ENCODE measurements at places on chromosomes 12 and 14.

DNA sequence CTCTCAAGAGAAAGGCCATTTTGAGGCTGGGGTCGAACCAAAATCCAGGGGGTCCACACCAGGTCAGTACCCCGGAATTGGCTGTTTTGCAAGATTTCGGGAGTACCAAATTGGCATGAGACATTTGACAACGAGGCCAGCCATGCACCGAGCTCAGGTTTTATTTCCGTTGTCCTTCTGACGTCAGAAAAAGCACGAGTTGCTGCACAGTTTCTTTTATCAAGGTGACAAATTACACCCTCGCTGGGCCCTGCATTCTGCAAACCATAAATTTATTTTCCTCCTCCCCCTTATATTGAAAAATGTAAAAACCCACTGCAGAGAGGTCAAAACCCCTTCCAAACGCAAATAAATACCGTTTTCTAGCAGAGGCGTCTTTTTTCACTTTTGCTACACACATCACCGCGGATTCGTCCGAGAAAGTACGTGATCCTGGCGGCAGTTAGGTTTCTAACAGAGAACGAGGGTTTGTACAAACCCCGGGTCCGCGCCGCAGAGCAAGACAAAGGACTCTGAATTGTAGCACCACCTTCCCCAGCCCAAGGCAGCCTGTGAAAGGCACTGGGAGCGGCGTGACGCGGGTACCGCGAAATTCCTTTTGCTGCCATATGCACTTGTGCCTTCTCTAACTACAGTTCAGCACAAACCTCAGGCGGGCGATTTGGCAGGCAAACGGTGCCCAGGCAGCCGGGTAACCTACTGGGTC lies 1.8 kb downstream of the SLC38A1 start:
- DNase-seq: peak; percentile 56

DNA sequence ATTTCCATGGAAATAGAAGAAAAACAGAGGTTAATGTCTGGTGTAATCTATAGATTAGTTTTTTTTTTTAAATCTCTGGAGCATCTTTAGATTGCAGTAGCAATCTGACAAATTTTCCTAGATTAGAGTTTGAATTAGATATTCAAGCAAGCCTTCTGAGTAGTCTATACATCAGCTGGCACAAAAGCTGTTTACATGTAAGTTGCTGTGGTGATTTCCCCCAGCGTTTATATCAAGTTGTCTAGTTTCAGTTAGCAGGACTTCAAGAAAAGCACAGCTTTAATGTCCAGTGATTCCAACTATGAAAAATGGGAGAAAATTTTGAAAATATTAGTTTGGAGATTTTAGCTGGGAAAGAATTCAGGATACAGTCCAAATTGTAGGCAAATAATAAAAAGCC lies 605.0 kb upstream of the USP15 start:
- DNase-seq: no peak

GRCh38 chr12:32519047-32519446 lies 119.7 kb downstream of the FGD4 start:
- no peak for DNase-seq

DNA sequence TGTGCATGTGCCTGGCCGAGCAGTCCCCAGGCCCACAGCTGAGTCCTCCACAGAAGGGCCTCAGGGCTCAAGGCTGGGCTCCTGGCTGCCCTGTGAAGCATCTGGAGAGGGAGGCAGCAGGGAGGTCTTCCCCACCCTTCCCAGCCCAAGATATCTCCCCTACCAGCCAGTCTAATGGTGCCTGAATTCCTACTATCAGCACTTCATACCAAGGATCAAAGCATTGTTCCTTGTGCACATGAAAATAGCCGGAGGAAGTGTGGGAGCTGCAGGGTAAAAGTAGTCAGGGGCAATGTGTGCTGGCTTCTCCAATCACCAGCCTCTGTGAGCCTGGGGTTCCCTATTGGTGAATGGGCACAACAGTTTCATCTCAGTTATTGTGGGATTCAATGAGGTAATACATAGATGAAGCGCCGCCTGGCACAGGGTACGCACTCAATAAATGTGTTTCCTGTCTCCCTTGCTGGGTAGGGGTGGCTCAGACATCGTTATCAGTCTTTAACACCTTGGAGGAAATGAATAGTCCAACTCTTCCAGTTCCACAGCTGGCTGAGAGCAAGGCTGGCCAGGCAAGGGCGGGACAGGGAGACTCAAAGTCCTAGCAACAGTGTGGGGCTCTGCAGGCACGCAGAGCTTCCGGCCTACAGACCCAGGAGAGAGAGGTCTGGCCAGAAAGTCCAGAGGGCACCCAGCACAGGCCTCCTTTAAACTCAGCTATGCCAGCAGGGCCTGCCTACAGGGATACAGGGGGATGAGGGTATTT lies 39.1 kb upstream of the PNMA1 start:
- no peak for DNase-seq

GRCh38 chr14:23034498-23035302 lies at the start of gene PSMB5:
Gene PSMB5, minus strand, starts transcription at chr14:23034900. Its CDS starts 19 bp downstream, at chr14:23034881.
- DNase-seq: peak; percentile 94

GRCh38 chr12:8948701-8949341 lies 624 bp downstream of the M6PR start:
- peak; percentile 7 for DNase-seq

DNA sequence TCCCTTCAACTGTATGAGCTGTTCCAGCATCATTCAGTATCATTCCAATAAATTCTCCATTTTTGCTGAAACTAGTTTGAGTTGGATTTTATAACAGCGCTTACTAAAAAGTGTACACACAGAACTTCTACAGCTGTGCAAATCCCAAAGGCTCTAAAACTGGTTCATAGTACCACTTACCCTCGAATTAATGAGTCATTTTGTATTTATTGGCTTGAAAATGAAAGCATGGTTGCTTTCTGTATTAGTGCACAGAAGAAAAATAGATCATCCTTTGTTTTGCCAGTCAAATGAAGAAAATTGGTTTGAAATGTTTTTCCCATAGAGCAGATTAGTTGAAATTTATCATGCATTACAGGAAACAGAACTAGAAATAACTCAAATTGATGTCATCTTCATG lies 268.3 kb upstream of the CPNE8 start:
- DNase-seq: no peak

- DNase-seq: peak; percentile 61
Observed at GRCh38 chr14:75303381-75303789, 24.8 kb downstream of the FOS start.

DNA sequence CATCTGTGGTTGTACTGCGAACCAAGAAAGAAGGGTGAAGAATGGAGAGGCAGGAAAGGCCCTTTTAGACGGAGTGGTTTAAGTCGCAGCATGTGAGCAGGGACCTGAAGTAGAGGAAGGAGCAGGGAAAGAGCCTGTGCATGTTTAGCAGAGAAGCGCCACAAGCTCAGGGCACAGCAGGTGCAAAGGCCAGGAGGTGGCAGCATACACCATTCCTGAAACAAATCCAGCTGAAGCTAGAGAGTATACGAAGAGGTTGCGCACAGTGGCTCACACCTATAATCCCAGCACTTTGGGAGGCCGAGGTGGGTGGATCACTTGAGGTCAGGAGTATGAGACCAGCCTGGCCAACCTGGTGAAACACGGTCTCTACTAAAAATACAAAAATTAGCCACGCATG lies 49.9 kb downstream of the HELB start:
- DNase-seq: peak; percentile 23

- no peak for DNase-seq
Observed at GRCh38 chr14:76808011-76808410, 4.7 kb downstream of the ANGEL1 start.

DNA sequence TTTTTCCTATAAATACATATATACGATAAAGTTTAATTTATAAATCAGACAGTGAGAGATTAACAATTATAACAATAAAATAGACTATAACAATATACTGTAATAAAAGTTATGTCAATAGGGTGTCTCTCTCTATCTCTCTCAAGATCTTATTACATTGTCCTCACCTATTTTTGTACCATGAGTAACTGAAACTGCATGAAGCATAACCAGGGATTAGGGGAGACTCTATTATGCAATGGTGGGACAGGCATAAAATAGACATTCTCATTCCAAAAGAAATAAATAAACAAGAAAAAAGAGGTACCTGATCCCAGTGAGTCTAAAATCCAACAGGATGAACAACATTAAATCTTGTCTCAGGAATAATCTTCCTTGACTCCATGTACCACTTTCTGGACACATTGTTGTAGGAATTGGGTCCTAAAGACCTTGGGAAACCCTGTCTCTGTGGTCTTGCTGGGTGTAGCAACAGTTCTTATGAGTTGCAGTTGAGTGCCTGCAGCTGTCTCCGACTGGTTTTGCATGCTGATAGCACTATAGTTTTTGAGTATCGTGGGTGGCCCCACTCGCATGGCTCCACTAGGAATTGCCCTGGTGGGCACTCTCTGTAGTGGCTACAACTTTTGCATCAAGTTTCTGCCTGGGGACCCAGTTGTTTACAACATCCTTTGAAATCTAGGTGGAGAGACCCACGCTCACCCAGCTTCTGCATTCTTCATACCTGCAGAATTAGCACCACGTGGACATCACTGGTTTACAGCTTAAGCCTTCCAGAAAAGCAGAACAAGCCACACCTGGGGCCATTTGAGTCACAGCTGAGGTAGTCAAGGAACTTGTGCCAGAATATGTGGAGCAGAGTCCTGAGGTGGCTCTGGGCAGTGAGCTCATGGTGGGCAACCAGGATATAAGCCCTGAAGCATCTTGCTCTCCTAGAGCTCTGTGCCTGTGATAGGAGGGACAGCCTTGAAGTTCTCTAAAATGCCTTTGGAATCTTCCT lies 204.7 kb downstream of the KITLG start:
- no peak for DNase-seq

DNA sequence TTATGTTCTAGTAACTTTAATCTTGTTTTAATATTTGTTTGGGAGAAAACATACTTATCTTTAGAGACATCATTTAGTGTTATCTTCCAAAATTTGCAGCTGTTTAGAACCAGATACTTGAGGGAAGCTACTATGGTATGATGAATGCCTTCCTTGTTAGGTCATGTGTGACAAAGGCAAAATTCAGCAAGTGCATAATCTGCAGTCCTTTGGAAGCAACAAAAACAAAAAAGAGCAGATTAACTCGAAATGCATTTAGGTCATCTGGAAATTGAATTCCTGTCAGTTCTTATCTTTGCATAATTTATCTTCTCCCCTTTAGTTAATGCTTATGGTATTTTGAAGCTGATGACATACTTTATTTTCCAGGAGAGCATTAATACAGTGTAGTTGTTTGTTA lies 3.5 kb downstream of the FBXO34 start:
- peak; percentile 38 for DNase-seq

DNA sequence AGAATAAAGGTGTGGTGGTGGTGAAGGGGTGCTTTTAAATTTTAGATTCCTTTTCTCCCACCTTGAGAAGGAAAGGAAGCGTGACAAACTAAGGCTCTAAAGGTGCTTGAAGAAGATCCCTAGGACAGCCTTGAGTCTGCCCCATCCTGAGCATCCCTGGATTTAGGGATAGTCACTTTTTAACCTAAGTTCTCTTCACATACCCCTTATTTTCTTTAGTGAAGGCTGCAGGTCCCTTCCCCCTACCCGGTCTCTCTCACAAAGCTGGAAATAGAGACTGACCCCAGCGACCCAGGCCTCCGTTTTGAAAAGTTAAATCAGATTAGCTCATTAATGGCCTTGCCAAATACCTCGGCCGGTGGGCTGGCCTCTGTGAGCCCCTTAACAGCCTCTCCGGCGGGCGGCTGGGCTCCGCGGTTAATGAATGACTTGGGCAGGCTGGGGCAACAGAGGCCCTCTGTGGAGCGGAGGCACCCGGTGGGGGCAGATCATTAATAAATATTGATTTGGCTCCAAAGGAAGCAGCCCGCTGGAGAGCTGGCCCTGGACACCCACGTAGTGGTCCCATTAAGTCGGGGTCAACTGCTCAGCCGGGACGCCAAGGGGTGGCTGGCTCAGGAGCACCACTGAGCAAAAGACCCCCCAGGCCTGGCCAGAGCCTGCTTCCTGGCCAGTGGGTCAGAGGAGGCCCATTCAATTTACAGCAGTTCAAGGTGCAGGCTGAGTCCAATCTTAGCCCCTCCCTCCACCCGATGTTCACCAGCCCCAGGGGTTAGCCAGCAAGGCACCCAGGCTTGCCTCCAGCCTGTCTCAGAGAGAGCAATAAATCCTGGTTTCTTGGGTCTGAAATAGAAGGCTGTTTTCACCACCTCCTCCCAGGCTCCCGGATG lies 31.8 kb downstream of the PAH start:
- no peak for DNase-seq

- peak; percentile 90 for DNase-seq
Observed at GRCh38 chr12:12999959-13000615, at the start of gene HEBP1. Gene HEBP1, minus strand, starts transcription at chr12:13000265. Its CDS starts 151 bp downstream, at chr12:13000114.

- DNase-seq: no peak
Observed at GRCh38 chr14:64790478-64790877, 86.3 kb downstream of the PLEKHG3 start.
